Activated CD4-positive, alpha-beta T cell treated with anti-CD3 and anti-CD28 coated beads, Interleukin-10, Interleukin-2, amounts not matched to agents 100 ng/mL and 50 ng/mL, durations not matched to agents 16 hours and 8 hours (primary cell): ENCODE measurements at places on chromosomes 16 and 17.
A peak's percentile ranks its signal among the peaks of the same experiment; 100 is the strongest.

DNA sequence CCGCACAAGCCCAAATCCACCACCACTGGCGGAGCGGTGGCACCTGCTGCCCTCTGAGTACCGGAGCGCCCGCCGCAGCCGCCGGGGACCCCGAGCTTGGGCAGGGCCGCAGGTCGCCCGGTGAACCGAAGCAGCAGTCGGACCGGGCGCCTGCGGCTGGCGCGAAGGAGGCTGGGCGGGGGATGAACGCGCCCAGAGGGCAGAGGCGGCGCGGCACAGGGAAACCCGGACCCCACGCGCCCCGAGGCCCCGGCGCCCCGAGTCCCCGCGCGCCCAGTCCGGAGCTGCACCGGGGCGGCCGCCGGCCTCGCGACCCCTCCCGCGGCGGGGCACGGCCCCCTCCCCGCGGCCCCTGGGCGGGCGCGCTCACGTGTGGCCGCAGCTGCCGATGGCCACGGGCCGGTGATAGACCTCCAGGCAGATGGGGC is 393 bp downstream of the RNF166 start:
- DNase-seq = no peak

- peak; percentile 68 for DNase-seq
Measured at GRCh38 chr17:35117984-35118383, 1.7 kb downstream of the RAD51D start.

DNA sequence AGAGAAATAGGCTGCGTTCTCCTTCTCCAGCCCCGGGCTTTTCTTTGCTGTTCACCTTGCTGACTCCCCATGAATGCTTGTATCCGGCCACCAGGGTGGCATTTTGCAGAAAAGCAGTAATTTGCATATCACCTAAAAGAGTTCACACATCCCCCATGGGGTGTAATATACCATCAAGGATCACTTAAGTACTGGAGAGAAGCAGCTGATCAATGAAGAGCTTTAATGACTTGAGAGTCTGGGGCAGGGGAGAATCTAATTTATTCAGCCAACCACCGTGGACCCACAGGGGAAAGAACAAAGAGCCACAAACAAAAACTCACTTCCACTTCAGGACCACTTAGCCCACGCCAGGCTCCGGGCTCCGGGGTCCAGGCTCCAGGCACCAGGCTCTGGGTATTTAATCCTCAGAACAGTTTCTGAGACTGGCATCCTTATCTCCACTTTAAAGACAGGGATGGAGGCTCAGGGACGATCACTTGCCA is 33.9 kb upstream of the SEC14L1 start:
- no peak for DNase-seq

GRCh38 chr17:74408815-74409214 is 23.1 kb upstream of the GPRC5C start:
- DNase-seq = no peak

GRCh38 chr17:29407856-29408255 is 17.7 kb downstream of the TAOK1 start:
- no peak for DNase-seq

- peak; percentile 85 for DNase-seq
Measured at GRCh38 chr17:47821424-47822391, at the start of gene OSBPL7. TSS of gene OSBPL7 (minus strand) at chr17:47821794. CDS start at chr17:47820278, 1,516 bp downstream.

DNA sequence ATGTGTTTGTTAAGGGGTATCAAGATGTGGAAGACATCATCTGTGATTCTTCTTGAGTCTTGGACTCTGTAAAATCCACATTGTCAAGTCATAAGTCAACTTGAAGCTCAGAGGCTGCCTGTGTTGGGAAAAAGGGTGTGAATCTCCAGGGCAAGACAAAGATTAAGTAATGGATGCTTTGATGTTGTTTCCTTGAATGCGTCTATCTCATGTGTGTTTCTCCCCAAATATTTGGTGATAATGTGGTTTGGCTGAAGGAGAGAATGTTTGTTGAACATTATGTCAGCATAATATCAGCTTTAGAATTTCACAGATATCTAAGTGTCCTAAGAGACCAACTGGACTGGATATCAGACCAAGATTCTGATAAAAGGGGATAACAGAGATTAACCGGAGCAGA is 24.1 kb upstream of the KCNJ16 start:
- no peak for DNase-seq

DNA sequence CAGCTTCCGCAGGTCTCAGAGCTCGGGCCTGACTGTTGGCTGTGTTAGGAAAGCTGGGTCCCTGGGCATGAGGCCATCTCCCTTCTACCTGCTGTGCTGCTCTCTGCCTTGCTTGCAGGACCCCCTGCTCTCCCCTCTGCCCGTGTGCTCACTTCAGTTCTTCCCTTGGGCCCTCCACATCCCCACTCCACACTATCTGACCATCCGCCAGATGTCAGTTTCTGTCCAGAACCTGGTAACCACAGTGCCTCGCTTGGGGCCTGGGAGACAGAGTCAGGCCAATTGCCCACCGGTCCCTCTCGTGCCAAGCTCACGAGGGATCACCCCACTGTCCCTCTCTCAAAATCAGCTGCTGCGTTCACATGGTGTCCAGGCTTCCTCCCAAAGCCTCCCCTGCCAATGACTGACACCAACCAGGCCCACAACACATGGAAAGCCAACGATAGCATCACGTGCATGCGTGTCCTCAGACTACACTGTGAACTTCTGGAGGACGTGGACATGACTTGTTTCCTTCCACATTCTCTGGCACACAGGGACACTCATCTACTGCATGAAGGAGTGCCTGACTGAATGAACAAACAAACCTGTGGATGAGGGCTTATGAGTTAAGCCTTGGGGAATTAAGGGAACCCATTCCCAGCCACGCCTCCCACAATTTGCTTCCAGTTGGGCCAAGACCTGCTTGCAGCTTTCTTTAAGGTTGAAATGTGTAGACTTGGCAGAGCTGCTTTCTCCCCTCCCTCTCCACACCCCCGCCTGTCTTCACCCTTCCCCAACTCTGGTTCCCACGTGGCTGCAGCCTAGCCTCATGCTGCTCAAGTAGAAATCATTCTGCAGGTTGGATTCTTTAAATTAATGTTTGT is 72.5 kb upstream of the ZNF423 start:
- DNase-seq = no peak

GRCh38 chr17:20263595-20263994 is 203.7 kb downstream of the LGALS9B start:
- no peak for DNase-seq

GRCh38 chr17:74647871-74648672 is 24.5 kb upstream of the CD300E start:
- no peak for DNase-seq

DNA sequence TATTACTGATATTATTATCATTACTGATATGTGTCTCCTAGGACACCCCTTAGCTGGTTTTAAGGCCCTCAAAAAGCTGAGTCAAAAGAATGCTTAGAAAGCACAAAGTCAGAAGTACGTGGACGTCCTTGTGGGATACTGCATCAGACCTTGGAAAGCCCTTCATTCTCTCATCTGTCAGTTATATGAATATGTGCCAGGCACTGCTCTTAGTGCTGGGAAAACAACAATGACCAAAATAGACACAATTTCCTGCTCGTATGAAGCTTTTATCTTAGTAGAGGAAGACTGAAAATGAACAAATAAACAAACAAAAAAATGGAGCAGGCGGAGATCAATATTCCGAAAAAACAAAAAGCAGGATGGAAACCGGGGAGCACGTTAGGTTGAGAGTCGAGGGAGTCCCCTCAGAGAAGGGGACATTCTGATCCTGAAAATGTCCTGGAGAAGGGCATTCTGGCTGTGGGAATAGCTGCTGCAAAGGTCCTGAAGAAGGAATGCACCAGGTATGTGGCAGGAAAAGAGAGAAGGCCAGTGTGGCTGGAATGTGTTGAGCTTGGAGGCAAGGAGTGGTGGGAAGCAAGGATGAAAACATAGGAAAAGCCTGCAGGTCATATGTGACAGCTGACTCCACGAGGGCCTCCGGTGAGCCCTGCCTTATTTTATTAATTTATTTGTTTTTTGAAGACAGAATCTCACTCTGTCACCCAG is 15.5 kb upstream of the TMEM94 start:
- DNase-seq = no peak

- no peak for DNase-seq
Measured at GRCh38 chr16:57701759-57702371, 7.3 kb downstream of the DRC7 start.

GRCh38 chr17:45237686-45238085 is 16.0 kb downstream of the FMNL1 start:
- no peak for DNase-seq

DNA sequence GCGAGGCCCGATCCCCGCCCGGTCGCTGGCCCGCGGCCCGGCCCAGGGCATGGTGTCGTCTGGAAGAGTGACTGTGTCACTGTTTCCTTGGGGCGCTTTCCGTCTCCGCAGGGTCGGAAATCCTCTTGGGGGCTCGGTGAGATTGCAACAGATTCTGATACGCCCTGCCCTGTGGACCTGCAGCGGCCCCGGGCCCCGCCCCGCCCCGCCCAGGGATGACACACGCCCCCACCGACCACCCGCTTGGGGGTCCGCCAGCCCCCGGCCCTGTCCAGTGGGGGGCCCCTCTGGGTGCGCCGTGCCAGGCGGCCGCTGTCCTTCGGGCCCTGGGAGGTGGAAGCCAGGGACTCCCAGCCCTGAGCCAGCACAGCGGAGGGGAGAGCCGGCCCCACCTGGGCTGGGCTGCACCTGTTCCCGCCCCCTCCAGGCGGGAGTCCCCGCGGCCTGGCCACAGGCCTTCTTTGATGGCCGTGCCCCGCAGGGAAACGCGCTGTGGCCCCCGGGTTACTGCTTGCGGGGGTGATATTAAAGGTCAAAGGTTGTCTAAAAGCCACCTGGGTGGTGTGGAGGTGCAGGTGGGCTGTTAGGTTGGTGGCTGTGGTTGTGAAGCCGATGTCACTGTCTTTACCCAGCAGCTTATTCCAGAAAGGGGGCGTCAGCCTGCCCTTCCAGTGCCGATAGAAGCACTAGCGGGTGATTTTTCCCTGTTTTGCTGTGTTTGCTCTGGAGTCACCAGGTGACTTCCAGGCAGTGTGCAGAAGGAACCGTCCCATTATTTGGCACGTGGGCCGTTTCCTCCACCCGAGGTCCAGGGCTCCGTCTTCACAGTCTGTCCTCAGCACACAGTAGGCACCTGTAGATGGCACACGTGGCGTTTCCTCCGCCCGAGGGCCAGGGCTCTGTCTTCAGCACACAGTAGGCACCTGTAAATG is 752 bp downstream of the TBC1D24 start:
- peak; percentile 55 for DNase-seq

DNA sequence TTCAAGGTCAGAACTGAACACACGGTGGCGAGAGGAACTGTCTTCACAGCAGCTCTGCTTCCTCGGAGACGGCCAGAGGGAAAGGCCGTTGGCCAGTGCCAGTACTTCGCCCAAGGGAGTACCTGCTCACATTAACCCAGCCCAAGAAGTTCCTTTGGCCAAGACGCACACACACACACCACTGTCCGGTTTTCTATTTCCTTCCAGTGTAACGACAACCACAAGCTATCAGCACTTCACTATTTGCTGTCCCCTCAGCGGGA is 744 bp upstream of the GGNBP2 start:
- DNase-seq = peak; percentile 51

DNA sequence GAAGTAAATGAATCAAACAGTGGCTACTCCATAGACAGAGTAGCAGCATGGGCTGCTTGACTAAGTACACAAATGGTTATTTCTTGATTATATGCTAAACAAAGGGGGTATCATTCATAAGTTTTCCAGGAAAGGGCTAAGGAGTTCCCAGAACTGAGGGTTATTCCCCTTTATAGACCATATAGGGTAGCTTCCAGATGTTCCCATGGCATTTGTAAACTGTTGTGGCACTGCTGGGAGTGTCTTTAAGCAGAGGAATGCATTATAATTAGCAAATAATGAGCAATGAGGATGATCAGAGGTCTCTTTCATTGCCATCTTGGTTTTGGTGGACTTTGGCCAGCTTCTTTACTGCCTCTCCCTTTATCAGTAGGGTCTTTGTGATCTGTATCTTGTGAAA is 105.1 kb downstream of the CDH11 start:
- no peak for DNase-seq

DNA sequence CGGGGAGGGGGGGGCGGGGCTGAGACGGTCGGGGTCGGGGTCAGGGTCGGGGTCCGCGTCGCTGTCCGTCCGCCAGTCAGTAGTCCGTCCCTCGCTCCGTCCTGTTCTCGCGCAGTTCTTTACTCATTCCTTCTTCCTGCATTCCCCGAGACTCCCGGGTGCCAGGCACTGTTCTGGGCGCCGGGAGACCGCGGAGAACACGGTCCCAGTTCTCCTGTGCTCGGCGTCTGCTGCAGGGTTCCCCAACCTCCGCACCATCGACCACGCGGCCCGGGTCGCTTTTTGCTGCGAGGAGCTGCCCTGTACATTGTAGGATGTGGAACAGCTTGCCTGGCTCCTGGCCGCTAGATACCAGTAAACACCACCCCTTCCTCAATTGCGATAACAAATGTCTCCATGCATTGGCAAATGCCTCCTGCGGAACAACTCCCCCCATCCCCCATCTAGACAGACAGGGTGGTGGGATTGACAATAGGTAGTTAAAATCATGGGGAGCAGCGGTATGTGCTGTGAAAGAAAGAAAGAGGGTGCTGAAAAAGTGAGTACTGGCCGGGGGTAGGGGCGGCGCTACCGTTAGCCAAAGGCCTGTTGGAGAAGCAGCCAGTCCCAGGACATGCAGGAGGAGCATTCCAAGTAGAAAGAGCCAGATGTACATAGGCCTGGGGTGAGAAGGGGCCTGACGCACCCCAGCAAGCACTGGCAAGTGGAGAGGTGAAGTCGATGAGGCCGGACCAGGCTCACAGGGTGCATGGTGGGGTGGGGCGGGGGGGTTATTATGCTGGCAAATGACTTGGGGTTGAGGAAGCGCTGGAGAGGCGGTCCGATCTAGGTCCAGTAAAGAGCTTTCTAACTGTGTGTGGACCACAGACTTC is 631 bp downstream of the TRAF7 start:
- DNase-seq = no peak

GRCh38 chr16:49725651-49726050 is 130.3 kb downstream of the ZNF423 start:
- DNase-seq = no peak

DNA sequence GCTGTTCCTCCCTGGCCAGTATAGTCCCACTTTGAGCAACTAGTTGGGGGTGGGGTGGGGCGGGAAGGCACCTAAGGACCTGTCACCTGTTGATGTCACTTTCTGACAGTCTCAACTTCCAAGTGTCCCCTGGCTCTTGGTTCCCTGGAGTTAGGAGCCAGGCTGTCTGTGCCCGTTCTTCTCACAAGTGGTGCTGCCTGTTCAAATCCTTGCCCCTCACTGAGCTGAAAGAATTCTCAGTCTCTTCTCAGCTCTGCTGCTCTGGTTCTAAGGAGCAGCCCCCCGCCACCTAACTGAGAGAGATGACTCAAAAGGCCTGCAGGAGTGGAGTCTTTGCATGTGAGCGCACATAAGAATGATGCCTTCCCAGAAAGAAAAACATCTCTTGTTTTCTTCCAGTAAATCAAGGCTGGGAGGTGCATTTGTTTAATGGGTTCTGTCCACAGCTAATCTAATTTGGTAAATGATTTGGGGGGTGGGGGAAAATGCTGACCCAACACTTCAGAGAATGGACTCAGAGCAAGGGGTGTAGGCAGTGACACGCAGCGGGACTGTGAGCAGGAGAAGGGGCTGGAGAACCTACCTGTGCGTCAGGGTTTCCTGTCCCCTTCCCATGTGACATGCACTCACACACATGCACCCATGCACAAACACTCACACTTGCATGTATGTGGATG is 78.2 kb upstream of the NLRP1 start:
- no peak for DNase-seq

GRCh38 chr16:31277659-31278260 is 18.0 kb downstream of the ITGAM start:
- DNase-seq = no peak

GRCh38 chr16:10647721-10648296 is 46.9 kb downstream of the TEKT5 start:
- no peak for DNase-seq

GRCh38 chr17:62629556-62630364 is 2.3 kb downstream of the MRC2 start:
- DNase-seq = no peak

- peak; percentile 59 for DNase-seq
Measured at GRCh38 chr16:19549673-19550072, 5.8 kb upstream of the VPS35L start.
